ENCODE measurements at places on chromosomes 16 and 17. TPM values are rescaled to one million over a fixed set of nuclear protein-coding genes. Genes with fewer than 3 reads are reported as not detected.
A peak's percentile ranks its signal among the peaks of the same experiment; 100 is the strongest.

Gene RNF112
- 2.4 TPM for total RNA-seq

Gene CACNA1G
- 0.07 TPM for total RNA-seq

Gene ANKRD40CL
- 54.5 TPM for total RNA-seq

Gene HIGD1B
- 0.53 TPM for total RNA-seq

GRCh38 chr16:70738083-70738977 is 52.5 kb upstream of the MTSS2 start:
- peak overlapping the region; percentile 61 for H3K27ac ChIP-seq
- H3K4me3 ChIP-seq = no peak overlapping the region
- H3K36me3 ChIP-seq = no peaks in the 10 kb centered on the region
- peaks cover 7% of the 10 kb centered on the region for H3K4me1 ChIP-seq

DNA sequence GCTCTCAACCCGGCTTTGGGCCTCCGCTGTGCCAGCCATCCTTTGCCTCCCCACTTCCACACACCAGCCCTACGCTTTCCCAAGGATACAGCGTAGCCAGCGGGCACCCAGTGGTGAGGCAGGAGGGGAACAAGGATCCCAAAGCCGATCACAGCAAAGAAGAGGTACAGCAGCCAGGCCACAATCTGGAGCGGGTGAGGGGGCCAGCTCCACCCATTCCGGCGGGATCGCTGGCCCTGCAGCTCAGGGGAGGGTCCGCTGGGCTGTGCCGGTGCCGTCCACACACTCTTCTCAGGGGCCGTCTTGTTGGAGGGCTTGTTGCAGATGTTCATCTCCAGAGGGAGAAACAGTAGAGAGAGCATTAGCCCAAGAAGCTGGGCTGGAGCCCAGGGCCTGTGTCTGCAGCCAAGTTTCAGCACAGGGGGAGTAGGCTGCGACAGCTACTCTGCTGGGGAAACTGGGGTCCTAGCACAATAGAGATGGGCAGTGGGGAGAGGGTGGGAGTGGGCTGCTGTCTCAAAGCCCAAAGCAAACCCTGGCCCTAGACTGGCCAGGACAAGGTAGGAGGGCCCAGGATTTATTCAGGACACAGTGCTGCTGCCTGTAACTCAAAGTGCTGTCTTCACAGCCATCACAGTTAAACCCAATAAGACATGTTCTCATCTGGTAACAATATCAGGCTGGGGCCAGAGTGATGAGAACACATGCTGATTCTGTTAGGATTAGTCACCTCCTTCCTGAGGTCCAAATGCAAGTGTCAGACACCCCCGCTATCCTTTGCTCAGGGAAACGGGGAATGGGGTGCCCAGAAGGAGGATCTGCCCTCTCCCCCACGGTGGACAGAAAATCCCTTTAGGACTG is 9.9 kb downstream of the ZDHHC1 start:
- peaks cover 5% of the 10 kb centered on the region for H3K4me1 ChIP-seq
- no peak for DNase-seq
- H3K36me3 ChIP-seq = no peaks in the 10 kb centered on the region
- no peak overlapping the region for H3K27ac ChIP-seq
- H3K27me3 ChIP-seq = no peaks in the 10 kb centered on the region

DNA sequence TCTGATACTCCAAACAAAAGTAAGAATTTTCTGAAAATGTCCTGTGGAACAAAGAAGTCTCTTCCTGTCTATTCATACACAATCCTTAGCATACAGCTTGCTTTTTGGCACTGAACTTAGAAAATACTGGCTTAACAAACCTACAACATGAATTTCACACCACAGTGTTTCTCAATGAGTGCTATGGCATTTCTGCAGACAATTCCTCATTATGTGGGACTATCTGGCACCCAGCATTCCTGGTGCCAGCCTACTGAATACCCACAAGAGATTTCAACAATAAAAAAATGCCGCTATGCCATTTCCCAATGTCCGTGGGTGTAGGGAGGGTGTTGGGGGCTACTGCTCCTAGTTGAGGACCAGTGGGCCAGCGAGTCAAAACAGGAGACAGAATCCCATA is 62.1 kb downstream of the ZNF652 start:
- H3K27ac ChIP-seq = no peak overlapping the region
- H3K4me1 ChIP-seq = no peaks in the 10 kb centered on the region
- H3K4me3 ChIP-seq = no peak overlapping the region
- H3K36me3 ChIP-seq = no peaks in the 10 kb centered on the region
- DNase-seq = no peak

- H3K27ac ChIP-seq = no peak overlapping the region
- DNase-seq = no peak
- no peaks in the 10 kb centered on the region for H3K4me1 ChIP-seq
- H3K27me3 ChIP-seq = no peaks in the 10 kb centered on the region
These were observed 149.3 kb upstream of the KCNJ18 start for GRCh38 chr17:21542991-21543390.

DNA sequence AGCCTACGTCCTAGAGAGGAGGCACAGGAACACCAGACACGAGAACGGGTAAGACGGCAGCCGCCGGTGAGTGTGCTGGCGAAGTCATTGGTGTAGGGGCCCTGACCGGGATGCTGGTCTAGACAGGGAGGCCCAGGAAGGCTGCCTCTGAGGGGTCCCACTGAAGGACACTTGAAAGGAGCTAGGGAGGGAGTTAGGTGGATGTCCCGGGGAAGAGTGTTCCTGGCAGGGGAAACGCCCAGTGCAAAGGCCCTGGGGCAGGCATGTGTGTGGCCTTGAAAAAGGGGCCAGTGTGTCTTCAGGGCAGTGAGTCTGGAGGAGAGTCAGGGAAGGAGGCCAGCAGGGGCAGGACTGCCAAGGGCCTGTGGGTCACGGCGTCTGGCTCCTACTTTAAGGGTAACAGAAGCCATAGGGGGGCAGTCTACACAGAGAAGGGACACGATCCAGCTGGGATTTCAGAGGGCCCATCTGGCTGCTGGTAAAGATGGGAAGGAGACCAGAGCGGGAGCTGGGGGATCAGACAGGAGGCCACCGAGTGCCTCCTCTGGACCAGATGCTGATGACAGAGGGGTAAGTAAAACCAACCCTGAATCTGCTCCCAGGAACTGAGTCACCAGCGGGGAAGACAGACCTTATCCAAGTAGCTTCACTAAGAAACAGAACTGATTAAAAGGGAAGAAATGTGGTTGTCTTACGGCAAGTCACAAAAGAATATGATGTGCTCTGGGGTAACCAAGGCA is 115.9 kb downstream of the LITAF start:
- H3K36me3 ChIP-seq = no peaks in the 10 kb centered on the region
- H3K27me3 ChIP-seq = no peaks in the 10 kb centered on the region
- no peak overlapping the region for H3K4me3 ChIP-seq

DNA sequence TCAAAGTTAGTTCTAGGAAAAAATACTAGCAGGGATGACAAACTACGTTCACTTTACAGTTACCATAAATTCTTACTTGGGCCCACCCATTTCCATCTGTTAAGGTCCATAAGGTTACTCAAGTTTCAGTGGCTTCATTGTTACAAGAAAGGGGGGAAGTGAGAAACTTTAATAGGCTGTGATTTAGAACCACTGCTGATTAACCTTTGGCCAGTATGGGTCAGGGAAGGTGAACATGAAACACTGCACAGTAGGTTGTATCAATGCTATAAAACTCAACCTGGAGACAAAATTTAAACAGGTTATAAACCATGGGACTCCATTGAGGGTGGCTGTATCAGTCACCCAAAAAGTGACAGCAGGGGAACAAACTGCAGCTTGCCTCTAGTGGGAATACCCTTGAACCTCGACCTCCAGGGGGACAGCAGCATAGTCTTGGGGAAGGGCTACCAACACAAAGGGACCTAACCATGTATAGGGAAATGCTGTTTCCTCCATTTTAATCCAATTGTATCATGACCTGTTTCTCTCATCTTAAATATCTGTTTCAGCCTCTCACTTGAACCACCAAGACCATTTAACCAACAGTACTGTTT is 10.4 kb downstream of the PTRH2 start:
- peaks cover 14% of the 10 kb centered on the region for H3K36me3 ChIP-seq
- no peak overlapping the region for H3K27ac ChIP-seq
- no peak for DNase-seq
- H3K27me3 ChIP-seq = no peaks in the 10 kb centered on the region

GRCh38 chr17:41404024-41404671 is 6.7 kb upstream of the KRT31 start:
- no peak overlapping the region for H3K27ac ChIP-seq
- no peaks in the 10 kb centered on the region for H3K4me1 ChIP-seq
- DNase-seq = no peak
- H3K27me3 ChIP-seq = peaks cover 4% of the 10 kb centered on the region

- no peaks in the 10 kb centered on the region for H3K36me3 ChIP-seq
- no peak overlapping the region for H3K4me3 ChIP-seq
- no peak overlapping the region for H3K27ac ChIP-seq
- no peaks in the 10 kb centered on the region for H3K4me1 ChIP-seq
- no peak for DNase-seq
- H3K27me3 ChIP-seq = no peaks in the 10 kb centered on the region
These were observed 23.7 kb upstream of the BCO1 start for GRCh38 chr16:81214745-81215166.

DNA sequence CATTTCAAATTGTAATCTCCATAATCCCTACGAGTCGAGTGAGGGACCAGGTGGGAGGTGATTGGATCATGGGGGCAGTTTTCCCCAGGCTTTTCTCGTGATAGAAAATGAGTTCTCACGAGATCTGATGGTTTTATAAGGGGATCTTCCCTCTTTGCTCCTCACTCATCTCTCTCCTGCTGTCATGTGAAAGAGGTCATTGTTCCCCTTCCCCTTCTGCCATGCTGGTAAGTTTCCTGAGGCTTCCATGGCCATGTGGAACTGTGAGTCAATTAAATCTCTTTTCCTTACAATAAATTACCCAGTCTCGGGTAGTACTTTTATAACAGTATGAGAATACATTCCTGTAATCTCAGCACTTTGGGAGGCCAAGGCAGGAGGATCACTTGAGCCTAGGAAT is 76.7 kb upstream of the MARCHF10 start:
- no peak for DNase-seq
- no peak overlapping the region for H3K4me3 ChIP-seq
- no peak overlapping the region for H3K27ac ChIP-seq
- no peaks in the 10 kb centered on the region for H3K4me1 ChIP-seq

GRCh38 chr16:72317446-72317845 is 145.5 kb upstream of the PMFBP1 start:
- no peak for DNase-seq
- H3K4me3 ChIP-seq = no peak overlapping the region
- no peaks in the 10 kb centered on the region for H3K36me3 ChIP-seq

- no peaks in the 10 kb centered on the region for H3K36me3 ChIP-seq
- peak overlapping the region; percentile 79 for H3K27ac ChIP-seq
These were observed 299.3 kb downstream of the SOX9 start for GRCh38 chr17:72419866-72420774.

- no peaks in the 10 kb centered on the region for H3K27me3 ChIP-seq
- no peaks in the 10 kb centered on the region for H3K4me1 ChIP-seq
- H3K36me3 ChIP-seq = no peaks in the 10 kb centered on the region
- no peak overlapping the region for H3K4me3 ChIP-seq
These were observed 84.8 kb upstream of the TNRC6C start for GRCh38 chr17:77873500-77874302.

- H3K27me3 ChIP-seq = no peaks in the 10 kb centered on the region
- H3K27ac ChIP-seq = no peak overlapping the region
- no peaks in the 10 kb centered on the region for H3K4me1 ChIP-seq
These were observed 29.7 kb upstream of the IRX3 start for GRCh38 chr16:54316095-54316889.

DNA sequence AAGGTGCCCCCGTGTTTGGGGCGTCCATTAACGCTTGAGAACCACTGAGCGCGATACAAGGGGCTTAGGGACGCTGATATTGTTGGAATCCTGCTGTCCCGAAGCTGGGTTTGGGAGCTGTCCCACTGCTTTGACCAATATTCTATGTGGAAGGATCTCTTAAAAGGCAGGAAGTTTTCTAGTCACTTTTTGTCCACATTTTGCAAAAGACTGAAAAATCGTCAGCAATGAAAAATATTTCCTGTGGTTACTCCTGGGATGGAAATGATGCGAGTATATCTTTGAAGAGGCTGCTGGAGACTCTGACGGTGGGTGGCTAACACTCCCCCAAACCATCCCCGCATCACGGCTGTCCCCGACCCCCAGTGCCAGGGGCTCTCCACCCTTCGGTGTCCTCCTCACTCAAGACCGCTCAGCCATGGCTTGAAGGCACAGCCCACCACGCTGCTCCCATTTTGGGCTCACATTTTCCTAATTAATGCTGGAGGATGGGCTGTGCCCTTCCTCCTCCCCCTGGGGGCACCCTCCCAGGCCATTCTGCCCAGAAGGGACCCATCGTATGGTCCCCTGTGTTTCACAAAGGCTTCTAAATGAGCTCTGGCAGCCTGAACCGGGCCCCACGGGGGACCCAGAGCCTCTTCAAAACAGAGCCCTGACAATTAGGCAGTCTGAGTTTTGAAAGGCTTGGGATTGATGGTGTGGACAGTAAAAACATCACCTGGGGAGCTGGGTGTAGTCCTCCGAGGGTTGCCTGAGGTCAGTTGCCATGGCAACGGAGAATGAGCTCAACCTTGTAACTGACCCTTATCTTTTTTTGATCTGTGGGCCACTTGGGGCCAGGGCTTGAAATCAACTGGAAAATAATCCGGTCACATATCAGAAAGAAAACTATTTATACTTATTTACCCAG is 158.6 kb downstream of the C16orf78 start:
- H3K27me3 ChIP-seq = no peaks in the 10 kb centered on the region
- H3K4me1 ChIP-seq = no peaks in the 10 kb centered on the region
- H3K27ac ChIP-seq = no peak overlapping the region
- H3K4me3 ChIP-seq = no peak overlapping the region
- H3K36me3 ChIP-seq = no peaks in the 10 kb centered on the region

DNA sequence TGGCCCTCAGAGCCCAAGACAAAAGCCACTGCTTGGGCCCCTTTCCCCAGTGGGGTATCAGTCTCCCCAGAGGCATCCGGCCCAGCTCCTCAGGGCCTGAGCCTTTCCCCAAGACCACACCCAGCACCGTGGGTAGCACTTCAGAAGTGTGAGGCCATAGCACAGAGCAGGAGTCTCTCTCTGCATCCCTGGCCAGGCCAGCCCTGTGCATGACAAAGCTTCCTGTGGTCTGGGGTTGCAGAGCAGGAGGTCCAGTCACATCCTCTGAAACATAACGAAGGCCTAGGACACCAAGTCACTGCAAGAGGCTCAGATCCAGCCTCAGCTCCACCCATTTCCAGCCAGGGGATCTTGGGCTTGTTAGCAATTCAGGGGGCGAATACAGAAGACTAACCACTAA is 56.8 kb upstream of the ZNF423 start:
- DNase-seq = no peak
- H3K36me3 ChIP-seq = no peaks in the 10 kb centered on the region
- H3K27me3 ChIP-seq = no peaks in the 10 kb centered on the region
- H3K4me3 ChIP-seq = no peak overlapping the region
- H3K4me1 ChIP-seq = no peaks in the 10 kb centered on the region

DNA sequence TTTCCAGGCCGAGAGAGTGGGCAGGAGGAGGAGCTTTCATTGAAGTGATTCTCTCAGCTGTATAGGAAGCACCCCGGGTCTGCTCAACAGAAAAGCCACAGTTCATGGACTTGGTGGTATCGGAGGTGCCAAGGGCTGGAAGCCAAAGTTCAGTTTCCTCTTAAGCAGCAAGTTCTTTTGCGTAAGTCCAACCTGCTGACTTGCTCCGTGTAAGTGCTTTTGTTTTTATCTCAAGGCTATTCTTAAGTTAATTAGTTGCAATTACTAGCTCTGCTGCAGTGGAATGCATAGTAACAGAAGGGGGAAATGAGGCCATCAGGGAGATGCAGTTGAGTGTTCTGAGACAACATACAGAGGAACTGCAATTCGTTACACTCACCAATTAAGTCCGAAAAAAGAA is 44.6 kb downstream of the SMIM36 start:
- H3K4me1 ChIP-seq = no peaks in the 10 kb centered on the region
- no peak overlapping the region for H3K4me3 ChIP-seq
- no peaks in the 10 kb centered on the region for H3K36me3 ChIP-seq
- no peak for DNase-seq
- H3K27me3 ChIP-seq = no peaks in the 10 kb centered on the region

- no peaks in the 10 kb centered on the region for H3K27me3 ChIP-seq
- no peaks in the 10 kb centered on the region for H3K4me1 ChIP-seq
- peaks cover 22% of the 10 kb centered on the region for H3K36me3 ChIP-seq
These were observed 64.8 kb downstream of the SEC14L1 start for GRCh38 chr17:77205396-77206125.

Measured in colonic mucosa (tissue), 4 donors.